WERI-Rb-1 (cell line): ENCODE measurements at places on chromosomes 12 and 14.

GRCh38 chr12:6644257-6644596 is 3.0 kb downstream of the ACRBP start:
- DNase-seq, result no peak

GRCh38 chr12:92551853-92552397 is 150.9 kb upstream of the PLEKHG7 start:
- DNase-seq, result no peak

DNA sequence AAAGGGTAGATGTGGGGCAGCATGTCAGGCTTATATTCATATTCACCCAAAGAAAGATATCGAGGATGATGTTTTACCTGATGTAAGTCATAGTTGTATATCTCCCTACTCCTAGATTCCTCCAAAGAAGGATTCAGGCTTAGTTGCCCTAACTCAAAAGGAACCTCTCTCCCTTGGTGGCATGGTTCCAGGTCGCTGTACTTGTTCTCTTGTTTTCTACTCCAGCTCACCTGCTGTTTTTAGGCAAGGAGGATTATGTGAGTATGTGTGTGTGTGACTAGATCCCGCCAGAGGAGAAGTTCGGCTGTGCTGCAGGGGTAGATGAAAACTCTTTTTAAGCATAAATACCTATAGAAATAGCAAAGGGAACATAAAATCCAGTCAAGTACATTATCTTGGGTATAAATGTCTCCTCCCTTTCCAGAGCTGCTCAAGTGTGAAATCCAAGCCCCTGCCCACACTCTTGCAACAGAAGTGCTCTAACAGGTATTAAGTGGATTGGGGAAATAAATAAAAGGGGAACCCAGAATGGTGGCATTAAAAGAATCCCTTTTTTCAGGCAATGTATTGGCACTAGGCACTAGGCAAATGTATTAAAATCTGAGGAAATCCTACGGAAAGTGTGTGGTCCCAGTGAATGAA is 375.7 kb downstream of the ZFP36L1 start:
- DNase-seq, result no peak

GRCh38 chr14:29576927-29577326 is 350.7 kb downstream of the PRKD1 start:
- no peak for DNase-seq
